WTC11 (cell line): ENCODE measurements at places on chromosomes 5 and 9. TPM values are rescaled to one million over a fixed set of nuclear protein-coding genes. Genes with fewer than 3 reads are reported as not detected.

FKTN gene
- 10.8 to 15.1 TPM (median 14.5 TPM) in 3 replicates for total RNA-seq

CANX gene
- 493 to 611 TPM (median 500 TPM) in 3 replicates for total RNA-seq

RAB3C gene
- 13.3 to 22.7 TPM (median 20.4 TPM) in 3 replicates for total RNA-seq

ENTREP1 gene
- 18.7 to 22.4 TPM (median 21.1 TPM) in 3 replicates for total RNA-seq

TSSK1B gene
- total RNA-seq = not detected in 3 replicates

PMPCA gene
- total RNA-seq = 77.0 to 103 TPM (median 79.2 TPM) in 3 replicates
